Urinary bladder (tissue), 4 donors: ENCODE measurements at places on chromosomes 5 and 9. TPM values are rescaled to one million over a fixed set of nuclear protein-coding genes. Genes with fewer than 3 reads are reported as not detected.

The OBP2B gene
- total RNA-seq, result not detected

The FAM13B gene
- total RNA-seq, result 107 TPM

The IL7R gene
- 1.5 TPM for total RNA-seq

The IFNK gene
- not detected for total RNA-seq

GRCh38 chr5:159571501-159572244, 241.4 kb upstream of the IL12B start:
- no peak for DNase-seq

- no peak for DNase-seq
These were observed 41.1 kb downstream of the ISOC1 start for GRCh38 chr5:129135633-129136032.

DNA sequence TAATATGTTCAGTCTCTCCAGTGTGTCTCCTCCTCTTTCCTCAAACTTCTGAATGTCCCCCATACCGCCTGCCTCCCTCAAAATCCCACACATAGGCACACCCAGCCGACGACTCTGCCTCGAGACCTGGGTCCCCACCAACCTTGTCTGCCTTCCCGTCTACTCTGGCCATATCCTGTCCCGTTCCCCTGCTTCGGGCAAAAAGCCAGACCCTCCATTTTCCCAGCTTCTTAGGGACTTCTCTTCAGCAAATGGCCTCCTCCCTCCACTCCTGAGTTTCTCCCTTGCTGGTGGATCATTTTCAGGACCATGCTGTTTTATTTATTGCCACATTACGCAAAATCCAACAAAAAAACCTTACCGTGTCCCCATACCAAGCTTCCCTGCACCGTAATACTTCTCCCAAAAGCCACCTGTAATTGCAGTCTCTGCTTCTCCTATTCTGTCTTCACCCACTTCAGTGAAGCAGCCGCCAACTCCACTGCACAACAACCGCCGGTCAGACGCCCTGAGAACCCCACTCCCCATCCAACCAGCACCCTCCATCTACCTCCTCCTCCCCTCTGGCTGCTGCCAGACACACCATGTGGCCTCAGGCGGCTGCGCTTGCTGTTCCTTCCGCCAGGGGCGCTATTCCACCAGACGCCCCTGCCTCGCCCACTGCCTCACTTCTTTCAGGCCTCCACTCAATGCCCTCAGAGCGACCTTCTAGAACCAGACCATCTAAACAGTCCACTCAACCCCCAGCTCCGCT, 117.0 kb downstream of the TRPM6 start:
- DNase-seq, result no peak

DNA sequence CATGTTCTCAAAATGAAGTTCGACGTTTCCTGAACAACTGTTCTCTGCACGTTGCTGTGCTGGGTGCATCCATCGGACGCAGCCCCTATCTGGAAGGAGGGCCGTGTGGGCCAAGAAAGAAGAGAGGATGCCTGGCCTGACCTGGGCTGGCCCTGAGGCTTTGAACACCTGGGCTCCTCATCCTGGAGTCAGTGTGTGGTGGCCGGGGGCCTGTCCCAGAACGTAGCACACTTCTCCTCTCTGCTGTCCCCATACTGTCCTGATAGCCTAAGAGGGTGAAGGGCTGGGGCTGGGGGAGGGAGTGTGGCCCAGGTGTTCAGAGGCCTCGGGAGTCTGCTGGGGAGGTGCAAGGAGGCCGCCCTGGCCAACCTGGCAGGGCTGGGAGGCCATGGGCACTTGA, 21.5 kb downstream of the COL5A1 start:
- no peak for DNase-seq

DNA sequence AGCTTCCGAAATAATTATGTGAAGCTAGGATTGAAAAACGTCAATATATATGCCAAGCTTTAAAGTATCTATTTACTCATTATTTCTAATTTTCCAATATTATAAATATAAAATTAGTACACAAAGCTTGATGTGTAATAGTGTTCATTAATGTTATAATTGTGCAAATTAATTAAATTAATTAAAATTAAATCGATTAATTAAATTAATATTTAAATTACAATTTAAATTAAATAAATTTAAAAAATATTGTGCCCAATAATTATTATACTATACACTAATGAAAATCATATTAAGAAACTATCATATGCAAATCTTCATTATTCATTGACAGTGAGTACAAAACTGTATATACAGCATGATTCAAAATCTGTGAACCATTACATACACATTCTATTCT, 409.8 kb downstream of the FAM170A start:
- no peak for DNase-seq

GRCh38 chr5:155532621-155533311, 519.2 kb downstream of the KIF4B start:
- DNase-seq, result no peak
